ENCODE measurements at places on chromosomes 3 and 15.

GRCh38 chr3:60631509-60631908, 619.7 kb downstream of the FHIT start:
- no peak for DNase-seq

- DNase-seq = no peak
Measured at GRCh38 chr3:23608650-23609049, 197.1 kb upstream of the UBE2E1 start.

DNA sequence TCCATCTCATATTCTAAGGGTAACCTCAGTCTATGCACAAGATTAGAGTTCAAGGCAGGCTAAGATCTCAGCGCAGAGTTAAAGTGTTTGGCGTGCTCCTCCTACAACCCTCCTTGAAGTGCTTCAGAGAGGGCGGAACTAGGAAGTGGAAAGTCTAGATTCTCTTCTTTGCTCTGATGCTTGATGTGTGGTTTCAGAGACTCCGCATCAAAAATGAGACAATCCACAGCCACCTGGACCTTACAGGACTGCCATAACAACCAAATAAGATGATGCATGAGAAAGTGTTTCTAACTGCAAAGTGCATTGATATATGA, 161.3 kb upstream of the ATP11B start:
- DNase-seq = no peak

GRCh38 chr3:161914703-161915417, 418.3 kb downstream of the OTOL1 start:
- DNase-seq = no peak

DNA sequence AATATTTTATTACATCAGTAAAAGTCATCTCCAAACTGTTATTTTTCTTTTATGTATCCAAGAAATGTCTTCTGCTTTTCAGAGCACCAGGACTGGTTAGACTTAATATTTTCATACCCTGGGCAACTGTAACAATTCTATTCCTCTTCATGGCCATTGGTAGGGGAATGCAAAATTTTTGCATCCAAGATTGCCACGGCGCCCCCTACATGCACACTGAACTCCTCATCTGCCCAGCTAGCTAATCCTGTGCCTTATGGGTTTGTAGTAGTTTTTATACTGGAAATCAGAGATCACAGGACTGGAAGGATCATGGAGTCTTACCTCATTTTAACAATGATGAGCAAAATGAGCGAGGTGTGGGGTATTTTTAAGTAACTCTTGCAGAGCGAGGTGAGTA, 74.2 kb downstream of the CRTC3 start:
- DNase-seq = peak; percentile 61

DNA sequence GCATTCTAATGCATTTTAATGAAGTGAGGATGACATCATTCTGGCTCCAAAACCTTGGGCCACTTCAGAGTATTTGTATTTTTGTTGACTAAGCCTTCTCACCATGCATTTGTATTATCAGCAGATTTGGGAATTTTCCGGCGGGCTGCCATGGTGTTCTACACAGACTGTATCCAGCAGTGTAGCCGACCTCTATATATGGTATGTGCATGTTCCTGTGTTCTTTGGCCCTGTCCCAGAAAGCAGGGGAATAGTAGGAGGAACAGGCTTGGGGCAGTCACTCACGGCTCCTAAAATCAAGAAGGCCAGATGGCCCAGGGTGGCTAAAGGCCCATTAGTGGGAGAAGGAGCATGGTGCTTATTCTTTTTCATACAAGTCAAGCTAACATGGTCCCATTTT, 80.5 kb downstream of the USF3 start:
- no peak for DNase-seq

DNA sequence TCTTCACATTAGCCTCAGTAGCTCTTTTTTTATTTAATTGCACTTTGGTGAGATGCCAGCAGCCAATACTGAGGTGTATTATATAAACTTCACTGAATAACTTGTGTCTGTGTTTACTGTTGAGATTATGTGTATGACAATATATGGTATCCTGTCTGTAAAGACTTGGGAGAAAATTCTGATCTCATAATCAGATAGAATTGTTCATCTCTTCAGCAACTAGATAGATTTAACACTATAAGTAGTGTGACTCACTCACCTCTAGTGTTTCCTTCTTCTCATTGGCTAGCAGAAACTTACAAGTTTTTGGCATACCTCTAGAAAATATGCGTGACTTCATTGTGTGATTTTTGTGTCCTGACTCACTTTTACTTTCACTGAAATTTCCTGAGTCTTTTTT, 67.6 kb upstream of the TGFBR2 start:
- no peak for DNase-seq

GRCh38 chr3:39577541-39577940, 110.1 kb downstream of the MOBP start:
- DNase-seq = no peak

- DNase-seq = peak; percentile 75
Measured at GRCh38 chr3:196274585-196274984, 12.9 kb downstream of the PCYT1A start.

DNA sequence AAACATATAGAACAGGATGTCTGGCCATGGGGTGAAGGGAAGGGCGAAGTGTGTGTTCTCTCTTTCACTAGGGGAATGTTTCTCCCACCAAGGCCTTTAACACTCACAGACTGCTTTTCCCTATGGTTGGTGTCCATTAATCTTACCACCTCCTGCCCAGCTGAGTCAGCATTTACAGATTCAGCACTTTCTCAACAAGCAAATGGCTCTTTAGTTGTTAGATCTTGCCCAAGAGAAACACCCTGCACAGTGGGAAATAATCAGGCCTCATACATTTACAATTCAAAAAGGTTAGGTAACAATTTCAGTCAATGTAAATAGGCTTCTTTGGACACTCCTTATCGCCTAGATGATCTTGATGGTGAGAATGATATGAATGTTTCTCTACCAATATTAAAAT, 418.2 kb downstream of the EPHA3 start:
- no peak for DNase-seq

DNA sequence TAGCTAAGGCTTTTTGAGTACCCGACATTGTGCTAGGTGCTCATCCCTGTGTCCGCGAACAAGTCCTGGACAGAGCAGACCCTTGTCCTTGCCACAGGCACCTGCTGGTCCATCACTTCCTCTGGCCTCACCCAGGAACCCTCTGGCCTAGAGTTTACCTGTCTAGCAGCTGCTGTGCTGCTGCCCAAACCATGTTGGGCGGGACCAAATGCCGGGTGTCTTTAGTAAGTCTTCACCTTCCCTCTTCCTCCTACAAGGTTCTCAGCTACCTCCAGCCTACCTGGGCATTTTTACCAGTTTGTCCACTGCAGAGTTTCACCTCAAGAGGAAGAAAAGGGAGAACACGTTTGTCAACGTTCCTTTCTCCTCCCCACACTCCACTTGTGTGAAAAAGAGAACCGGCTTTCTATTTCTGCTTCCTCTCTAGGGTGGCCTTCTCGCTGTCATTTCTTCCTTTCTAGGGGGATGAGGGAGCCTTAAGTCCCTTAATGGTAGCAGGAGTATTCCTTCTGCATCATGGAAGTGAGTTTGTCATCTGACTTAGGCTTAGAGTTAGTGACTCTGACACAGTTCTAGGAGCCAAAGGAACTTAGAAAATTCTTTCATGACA, 80.4 kb upstream of the GCNT3 start:
- DNase-seq = no peak

DNA sequence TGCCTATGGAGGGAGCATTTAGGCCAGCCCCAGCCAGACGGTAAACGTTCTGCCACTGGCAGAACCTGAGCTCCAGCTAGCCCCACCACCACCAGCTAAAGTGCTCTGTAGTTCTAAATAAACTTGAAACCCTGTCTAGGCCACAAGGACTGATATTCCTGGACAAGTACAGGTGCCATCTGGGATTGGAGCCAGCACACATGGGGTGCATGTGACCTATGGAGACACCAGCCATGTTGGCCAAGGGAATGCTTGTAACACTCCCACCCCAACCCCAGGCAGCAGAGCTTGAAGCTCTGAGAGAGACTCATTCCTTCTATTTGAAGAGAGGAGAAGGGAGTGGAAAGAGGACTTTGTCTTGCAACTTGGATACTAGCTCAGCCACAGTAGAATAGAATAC, 284.5 kb upstream of the DCBLD2 start:
- DNase-seq = no peak

DNA sequence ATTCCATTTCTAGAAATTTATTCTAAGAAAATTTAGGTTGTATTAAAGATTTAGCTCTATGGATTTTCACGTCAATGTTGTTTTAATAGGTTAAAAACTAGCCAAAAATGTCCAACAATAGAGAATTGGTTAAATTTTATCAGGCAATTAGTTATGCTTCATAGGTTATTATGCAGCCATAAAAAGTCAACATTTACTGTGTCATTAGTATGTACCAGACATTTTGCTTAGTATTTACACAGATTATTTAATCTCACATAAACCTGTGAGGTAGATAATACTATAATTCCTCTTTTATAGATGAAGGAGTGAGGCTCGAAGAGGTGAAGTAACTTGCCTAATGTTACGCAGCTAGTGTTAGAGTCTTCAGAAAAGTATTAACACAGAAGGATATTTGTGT, 70.6 kb upstream of the LRRFIP2 start:
- DNase-seq = no peak
